CD4-positive, alpha-beta T cell treated with Interleukin-6 at 100 ng/mL for 8 hours (primary cell): ENCODE measurements at places on chromosomes 5 and 9.

- DNase-seq: no peak
These were observed 22.3 kb downstream of the PSMB7 start for GRCh38 chr9:124392871-124393460.

- DNase-seq: peak; percentile 74
These were observed 393 bp downstream of the SH3GLB2 start for GRCh38 chr9:129027685-129028191.

DNA sequence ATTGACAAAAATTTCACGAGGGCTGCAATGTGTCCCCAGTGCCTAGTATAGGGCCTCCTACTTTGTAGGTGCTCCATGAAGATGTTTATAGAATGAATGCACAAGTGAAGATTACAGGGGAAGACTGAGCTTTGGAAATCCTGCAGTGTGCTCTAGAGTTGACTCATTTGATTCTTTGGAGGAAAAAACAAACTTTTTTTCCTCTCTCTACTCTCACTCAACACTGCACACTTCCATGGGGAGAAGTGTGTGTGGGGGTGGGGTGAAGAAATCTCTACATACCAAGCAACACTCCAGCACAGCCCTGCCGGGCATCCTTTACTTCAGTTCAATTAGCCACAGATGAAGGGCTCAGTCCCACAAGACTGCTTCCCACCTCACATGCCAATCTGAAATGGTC lies 49.4 kb upstream of the KLF9 start:
- DNase-seq: no peak

- DNase-seq: no peak
These were observed 761.2 kb downstream of the TAF11L14 start for GRCh38 chr5:18395126-18396110.

- DNase-seq: no peak
These were observed 256.2 kb downstream of the ZSWIM6 start for GRCh38 chr5:61588216-61588615.

- no peak for DNase-seq
These were observed 22.6 kb upstream of the HSPA9 start for GRCh38 chr5:138597661-138598400.

GRCh38 chr5:132661231-132662003 lies 3.4 kb downstream of the IL13 start:
- no peak for DNase-seq

- no peak for DNase-seq
These were observed 223.7 kb downstream of the DMRT2 start for GRCh38 chr9:1273859-1274258.

DNA sequence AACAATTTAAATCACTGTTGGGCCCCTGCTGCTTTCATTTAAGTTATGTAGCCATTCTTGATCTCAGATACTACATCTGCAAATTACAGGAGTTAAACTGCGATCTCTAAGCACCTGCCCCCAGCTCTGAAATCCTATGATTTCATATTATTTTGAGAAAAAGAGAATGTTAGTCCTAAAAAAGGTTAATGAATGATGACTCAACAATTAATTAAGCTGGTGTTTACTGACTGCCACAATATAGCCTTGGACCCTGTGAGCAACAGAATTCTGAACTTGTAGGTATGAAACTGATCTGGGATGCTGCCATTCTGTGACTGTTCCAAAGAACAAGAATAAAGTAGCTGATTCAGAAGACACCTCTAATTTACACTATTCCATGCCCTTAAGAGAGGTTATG lies 124.4 kb upstream of the FBXL7 start:
- DNase-seq: no peak

DNA sequence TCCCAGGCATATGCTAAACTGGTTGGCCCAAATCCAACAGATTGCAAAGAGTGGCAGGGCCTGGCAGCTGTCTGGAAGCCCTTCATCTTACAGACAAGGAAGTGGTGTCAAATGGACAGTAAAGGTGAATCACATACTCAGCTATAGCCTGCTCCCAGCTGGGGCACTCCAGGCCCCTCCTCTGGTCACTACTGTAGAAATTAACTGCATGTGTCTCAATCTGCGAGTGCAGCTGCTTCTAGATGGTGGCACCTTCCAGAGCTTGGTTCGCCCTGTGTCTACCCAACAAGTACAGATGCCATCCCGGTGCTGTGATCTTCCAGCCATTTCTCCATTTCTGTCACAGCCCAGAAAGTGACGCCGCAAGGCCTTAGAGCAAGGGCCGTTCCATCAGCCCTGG lies 50.2 kb downstream of the OTULIN start:
- no peak for DNase-seq

GRCh38 chr9:72649127-72649442 lies 127.7 kb downstream of the TMC1 start:
- no peak for DNase-seq

GRCh38 chr5:93660677-93661076 lies 77.7 kb downstream of the NR2F1 start:
- DNase-seq: no peak

DNA sequence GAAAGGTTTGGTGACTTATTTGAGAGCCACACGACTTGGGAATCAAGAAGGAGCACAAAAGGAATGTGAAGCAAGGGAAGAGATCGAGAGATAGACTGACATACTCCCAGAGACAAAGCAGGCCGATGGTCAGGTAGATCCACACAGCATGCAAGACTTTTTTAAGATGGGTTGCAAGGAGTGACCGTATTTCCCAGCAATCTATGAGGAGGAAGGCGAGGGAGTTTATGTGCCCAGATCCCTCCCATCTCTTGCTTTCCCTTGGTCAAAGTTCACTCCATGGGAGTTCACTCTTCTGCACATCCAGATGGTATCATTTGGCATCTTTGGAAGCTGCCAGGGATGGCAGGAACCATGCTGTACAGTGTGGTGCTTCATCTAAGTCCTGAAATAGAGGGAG lies 148.9 kb downstream of the RMI1 start:
- DNase-seq: no peak

- DNase-seq: no peak
These were observed 666.4 kb upstream of the ZNF608 start for GRCh38 chr5:125412561-125413495.

GRCh38 chr5:114419067-114419388 lies 57.2 kb downstream of the KCNN2 start:
- no peak for DNase-seq

DNA sequence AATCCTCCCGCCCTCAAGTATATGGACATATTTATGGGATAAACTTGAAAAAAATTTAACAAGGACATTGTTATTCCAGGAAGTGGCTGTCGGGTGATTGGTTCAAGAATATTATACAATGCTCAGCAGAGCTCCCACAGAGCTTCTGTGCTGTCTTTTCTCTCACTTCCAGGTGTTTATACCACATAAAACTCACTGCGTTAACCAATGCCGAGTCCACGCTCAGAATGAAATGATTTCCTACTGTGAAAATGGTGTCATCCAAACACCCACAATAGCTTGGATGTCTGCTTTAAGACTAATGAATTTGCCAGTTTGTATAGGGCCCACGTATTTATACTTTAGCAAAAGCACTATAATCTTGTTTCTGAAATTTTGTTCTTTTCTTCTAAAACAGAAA lies 368.2 kb downstream of the NDUFS4 start:
- no peak for DNase-seq

GRCh38 chr9:135076876-135077430 lies 10.5 kb upstream of the OLFM1 start:
- no peak for DNase-seq

- no peak for DNase-seq
These were observed 193.5 kb upstream of the KLF9 start for GRCh38 chr9:70607926-70608325.

GRCh38 chr5:171201310-171201709 lies 107.7 kb upstream of the TLX3 start:
- DNase-seq: no peak
